T-helper 17 cell (primary cell): ENCODE measurements at places on chromosomes 2 and 18. TPM values are rescaled to one million over a fixed set of nuclear protein-coding genes. Genes with fewer than 3 reads are reported as not detected.

GRCh38 chr18:39946623-39947061 lies 2008.4 kb upstream of the PIK3C3 start:
- no peak for DNase-seq

- no peak for DNase-seq
Measured at GRCh38 chr18:12246849-12247808, 7.0 kb upstream of the CIDEA start.

- no peak for DNase-seq
Measured at GRCh38 chr2:45494275-45494977, 116.6 kb downstream of the SRBD1 start.

DNA sequence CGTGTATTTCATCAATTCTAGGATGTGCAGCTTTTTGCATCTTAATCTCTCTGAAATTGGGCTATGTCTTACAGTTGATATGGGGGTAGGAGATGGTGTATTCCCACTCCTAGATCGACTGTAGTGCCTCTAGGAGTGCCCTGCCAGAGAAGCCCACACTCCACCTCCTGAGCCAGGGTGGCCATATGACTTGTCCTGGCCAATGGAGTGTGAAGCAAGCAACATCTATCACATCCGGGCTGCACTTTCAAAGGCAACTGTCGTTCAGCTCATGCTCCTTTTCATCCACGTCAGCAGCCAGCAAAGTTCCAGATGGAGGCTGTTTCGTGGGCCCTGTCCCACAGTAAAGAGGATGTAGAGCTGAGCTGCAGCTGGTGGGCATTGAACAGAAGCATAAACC lies 149.4 kb upstream of the SLC1A4 start:
- DNase-seq = no peak

- DNase-seq = no peak
Measured at GRCh38 chr18:407626-408224, 92.8 kb downstream of the COLEC12 start.

DNA sequence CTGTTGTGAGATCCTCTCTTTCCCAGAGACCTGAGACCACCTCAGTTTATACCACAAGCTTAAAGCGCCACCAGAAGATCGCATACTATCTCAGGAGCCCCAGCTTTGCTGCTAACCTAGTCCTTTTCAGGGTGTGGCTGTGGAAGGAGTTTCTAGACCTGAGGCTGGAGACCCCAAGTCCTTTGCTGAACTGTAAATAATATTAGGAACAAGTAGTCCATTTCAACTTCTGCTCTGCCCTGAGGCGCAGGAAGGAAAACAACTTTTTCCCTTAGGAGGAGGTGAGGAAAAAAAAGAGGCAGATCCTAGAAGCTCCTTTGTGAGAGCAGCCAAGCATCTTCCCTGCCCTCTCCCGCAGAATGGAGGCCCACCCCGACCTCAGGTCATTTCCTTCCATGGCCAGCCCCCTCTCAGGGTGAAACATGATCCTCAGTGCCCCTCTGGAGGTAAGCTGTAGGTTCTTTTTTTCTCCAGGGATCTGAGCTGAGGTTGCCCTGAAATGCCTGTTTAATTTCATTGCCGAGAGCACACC lies 122.8 kb upstream of the LGALSL start:
- no peak for DNase-seq

GRCh38 chr18:9810299-9810698 lies 75.5 kb upstream of the TXNDC2 start:
- DNase-seq = no peak

DNA sequence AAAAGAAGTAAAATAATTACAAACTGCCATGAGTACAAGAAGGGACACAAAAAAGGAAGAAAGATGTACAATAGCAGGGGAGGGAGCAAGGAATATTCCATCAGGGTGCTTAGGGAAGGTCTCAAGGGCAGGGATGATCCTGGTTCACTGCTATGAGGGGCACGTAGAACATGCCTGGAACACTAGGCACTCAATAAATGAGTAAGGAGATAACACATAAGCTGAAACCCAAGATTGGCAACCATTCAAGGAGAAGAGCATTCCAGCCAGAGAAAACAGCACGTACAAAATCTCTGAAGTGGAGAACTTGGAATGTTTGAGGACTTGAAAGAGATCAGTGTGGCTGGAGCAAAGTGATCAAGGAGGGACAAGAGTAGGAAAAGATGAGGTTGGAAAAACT lies 103.2 kb downstream of the FAM161A start:
- DNase-seq = no peak

DNA sequence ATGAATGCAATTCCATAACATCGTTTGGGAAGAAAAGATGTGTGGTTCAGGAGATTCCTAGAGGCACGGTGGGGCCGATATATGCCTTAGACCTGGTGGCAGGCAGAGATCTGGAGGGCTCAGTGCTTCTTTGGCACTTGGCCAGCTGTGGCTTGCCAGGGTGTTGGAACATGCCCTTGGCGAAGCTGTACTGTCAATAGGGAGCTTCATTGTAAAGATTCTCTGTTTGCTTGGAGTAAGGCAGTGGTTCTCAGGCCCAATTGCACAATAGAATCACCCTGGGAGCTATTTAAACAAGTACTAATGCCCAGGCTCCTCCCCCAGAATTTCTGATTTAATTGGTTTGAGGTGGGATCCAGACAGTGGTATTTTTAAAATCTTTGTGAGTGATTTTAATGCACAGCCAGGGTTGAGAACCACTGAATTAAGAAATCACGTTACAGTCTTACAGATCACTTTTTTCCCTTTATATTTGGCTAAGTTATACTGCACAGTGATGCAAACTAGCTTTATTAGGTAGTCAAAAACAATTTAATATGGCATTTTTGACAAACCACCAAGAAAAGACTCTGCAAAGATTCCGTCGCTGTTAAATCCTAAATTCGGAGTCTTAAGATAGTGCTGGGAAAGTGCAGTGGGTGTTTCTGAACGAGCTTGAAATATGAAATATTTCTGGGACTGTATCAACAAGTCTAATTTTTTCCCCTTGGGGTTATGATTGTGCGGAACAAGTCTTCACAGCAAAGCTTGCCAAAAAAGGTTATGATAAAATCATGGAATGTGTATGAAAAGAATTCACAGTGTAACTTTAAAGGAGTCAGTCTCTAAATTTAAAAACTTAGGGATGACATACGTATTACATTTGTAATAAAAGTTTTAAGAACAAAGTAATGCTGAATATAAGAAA lies 78.0 kb downstream of the CRIM1 start:
- no peak for DNase-seq

- DNase-seq = no peak
Measured at GRCh38 chr2:109197491-109198418, 68.8 kb downstream of the SH3RF3 start.

- DNase-seq = no peak
Measured at GRCh38 chr18:21598726-21599584, 1.5 kb downstream of the ESCO1 start.

- DNase-seq = no peak
Measured at GRCh38 chr2:30454571-30454970, 7.5 kb downstream of the LCLAT1 start.

- no peak for DNase-seq
Measured at GRCh38 chr2:98898423-98898841, 37.6 kb downstream of the CRACDL start.

DNA sequence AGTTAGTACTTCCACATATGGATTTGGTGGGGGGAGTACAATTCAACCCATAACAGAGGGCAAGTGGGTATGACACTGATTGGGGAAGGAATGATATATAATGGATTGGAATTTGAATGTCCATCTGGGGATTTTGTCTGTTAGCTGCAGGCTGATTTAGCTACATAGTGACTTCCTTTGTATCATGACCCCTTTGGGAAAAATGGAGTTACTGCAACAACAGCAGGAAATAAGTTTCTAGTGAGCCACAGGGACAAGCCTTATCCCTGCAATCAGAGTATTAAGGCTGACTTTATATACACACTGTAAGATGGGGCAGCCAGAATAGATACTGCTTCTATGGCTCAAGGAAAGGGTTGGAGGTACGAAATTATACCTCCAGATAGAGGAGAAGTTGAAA lies 404.4 kb upstream of the MEIS1 start:
- DNase-seq = no peak

- no peak for DNase-seq
Measured at GRCh38 chr2:102806250-102806837, 44.5 kb downstream of the TMEM182 start.

DNA sequence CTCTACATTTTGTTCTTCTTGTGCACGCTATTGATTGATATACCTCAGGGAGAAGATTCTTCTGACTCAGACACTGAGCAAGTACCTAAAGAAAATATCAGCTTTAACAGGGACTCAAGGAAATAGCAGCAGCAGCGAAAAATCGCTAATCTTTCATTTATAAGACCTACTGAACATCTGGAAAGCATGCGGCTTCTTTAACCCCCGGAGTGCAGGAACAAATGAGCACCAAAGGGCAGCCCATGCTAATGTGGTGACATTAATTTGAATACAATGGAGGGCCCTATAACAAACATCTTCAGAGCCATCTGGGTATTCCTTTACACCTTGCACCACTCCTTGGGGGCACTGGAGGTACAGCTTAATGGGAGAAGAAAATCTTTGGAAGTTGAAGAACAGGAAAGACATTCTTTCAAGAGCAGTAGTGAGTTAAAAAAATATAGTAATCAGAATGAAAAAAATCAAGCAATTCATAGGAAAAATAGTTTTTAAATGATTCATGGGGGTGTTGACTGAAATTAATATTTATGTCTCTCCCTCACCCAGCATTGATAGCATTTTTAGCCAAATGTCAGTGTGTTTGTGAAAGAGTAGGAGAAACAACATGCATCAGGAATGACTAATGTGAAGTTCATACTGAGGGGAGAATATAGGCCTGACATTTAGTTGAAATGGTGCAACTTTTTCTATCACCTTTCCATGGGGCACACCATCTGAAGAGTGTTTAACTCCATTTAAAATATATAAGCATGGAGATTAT lies 281.7 kb downstream of the HRH4 start:
- DNase-seq = no peak

- DNase-seq = no peak
Measured at GRCh38 chr2:8204711-8205110, 477.1 kb upstream of the ID2 start.

- no peak for DNase-seq
Measured at GRCh38 chr2:46858702-46859090, 56.9 kb downstream of the MCFD2 start.

- DNase-seq = no peak
Measured at GRCh38 chr18:8744038-8744437, 38.7 kb downstream of the MTCL1 start.

GRCh38 chr2:226755631-226756030 lies 44.0 kb downstream of the IRS1 start:
- no peak for DNase-seq

- DNase-seq = no peak
Measured at GRCh38 chr2:65786765-65787164, 354.4 kb upstream of the SPRED2 start.

DNA sequence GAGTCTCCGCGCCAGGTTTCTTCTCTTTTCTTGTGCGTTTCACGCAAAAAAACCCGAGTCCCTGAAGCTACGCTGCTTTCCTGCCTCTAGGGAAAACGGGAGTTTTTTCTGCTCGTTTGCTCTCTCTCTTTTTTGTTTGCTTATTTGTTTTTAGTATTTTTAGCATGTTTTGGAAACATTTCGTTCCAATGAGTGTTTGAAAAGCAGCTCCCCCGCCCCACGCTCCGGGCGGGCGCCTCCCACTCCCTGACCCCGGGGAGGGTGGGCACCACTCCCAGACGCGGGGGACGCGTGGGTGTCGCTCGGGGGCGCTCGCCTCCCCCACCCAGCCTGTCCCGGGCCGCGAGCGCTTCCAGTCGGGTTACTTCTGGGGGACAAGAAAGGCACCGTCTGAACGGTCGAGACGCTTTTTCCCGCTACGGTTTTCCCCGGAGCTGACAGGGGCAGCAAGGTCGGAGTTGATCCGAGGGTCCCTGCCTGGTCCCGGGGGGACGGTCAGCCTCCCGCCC lies 446 bp upstream of the EFHD1 start:
- DNase-seq = no peak

- DNase-seq = no peak
Measured at GRCh38 chr2:64586883-64587481, 62.9 kb downstream of the AFTPH start.

DNA sequence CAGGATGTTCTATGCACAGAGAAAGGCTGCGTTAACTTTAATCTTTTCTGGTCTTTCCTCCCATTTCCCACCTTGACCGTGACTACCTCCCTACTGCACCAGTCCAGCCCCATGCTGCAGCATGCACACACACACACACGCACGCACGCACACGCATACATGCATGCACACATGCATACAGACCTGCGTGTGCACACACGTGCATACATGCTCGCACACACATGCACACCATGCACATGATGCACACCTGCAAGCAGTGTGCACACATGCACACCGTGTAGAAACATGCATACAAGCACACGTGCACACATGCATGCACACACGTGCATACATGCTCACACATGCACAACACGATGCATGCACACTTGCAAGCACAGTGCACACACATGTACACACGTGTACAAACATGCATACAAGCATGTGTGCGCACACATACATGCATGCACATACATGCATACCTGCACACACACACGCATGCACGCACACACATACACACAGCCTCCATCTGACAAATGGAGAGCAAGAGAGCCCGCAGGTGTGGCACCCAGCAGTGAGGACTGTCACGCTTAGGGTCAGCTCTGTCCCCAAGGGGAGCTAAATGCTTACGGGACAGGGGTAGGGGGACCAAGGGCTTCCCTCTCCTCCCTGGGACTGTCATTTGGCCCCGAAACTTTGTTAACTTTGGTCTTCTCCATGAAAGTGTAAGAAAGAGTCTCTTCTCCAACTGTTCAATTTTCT lies 18.2 kb downstream of the SNORC start:
- no peak for DNase-seq

DNA sequence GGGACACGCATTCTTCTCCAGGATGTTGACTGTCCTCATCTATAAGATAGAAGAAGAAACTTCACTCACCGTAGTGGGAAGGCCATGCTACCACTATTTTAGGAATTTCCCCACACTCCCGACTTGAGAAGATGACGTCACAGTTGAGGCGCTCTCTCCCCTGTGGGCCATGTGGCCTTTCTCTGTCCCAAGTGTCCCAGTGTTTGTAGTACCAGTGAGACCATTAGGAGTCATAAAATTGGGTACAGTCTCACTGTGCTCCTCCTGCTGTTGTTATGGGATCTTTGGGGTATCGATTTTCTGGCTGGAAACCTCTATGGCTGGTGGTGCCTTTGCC lies 7.2 kb upstream of the SNTG2 start:
- no peak for DNase-seq

DNA sequence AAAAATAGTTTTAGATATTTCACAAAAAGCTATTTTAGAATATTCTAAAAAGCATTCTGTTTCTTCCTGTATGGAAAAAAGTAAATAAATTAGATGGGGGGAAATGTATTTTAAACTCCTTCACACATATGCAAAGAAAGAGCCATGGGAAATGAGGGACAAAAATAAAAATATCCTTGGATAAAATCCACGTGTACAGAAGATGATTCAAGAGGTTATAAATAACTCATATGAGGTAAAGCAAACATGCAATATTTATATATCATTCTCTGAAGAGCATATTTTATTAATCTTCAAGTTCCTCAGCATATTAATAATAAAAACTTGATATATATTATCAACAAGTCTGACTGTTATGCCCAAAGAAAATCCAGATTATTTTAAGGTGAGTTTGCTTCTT lies 8.8 kb upstream of the GFPT1 start:
- no peak for DNase-seq

- DNase-seq = no peak
Measured at GRCh38 chr2:95761556-95761955, 169.8 kb downstream of the TRIM43 start.

C18orf54 gene
- 1.5 TPM for total RNA-seq

TMEM200C gene
- not detected for total RNA-seq

POTEI gene
- total RNA-seq = not detected

ATP6V1B1 gene
- total RNA-seq = not detected

FER1L5 gene
- total RNA-seq = not detected

SPEG gene
- total RNA-seq = 7.3 TPM

ARHGAP15 gene
- total RNA-seq = 277 TPM

IRS1 gene
- total RNA-seq = 6.2 TPM

HTR2B gene
- total RNA-seq = not detected
